ENCODE measurements at places on chromosomes 6 and 20. TPM values are rescaled to one million over a fixed set of nuclear protein-coding genes. Genes with fewer than 3 reads are reported as not detected.

- peak overlapping the region; percentile 74 for H3K27ac ChIP-seq
- peaks cover 24% of the 10 kb centered on the region for H3K4me1 ChIP-seq
- H3K27me3 ChIP-seq = no peaks in the 10 kb centered on the region
- DNase-seq = no peak
- no peaks in the 10 kb centered on the region for H3K36me3 ChIP-seq
Measured at GRCh38 chr6:146357578-146358430, 185.8 kb upstream of the RAB32 start.

GRCh38 chr20:6685181-6685582 is 82.3 kb upstream of the BMP2 start:
- no peaks in the 10 kb centered on the region for H3K36me3 ChIP-seq
- peaks cover 16% of the 10 kb centered on the region for H3K4me1 ChIP-seq
- H3K27ac ChIP-seq = no peak overlapping the region
- H3K4me3 ChIP-seq = no peak overlapping the region
- DNase-seq = no peak
- H3K27me3 ChIP-seq = no peaks in the 10 kb centered on the region

- H3K36me3 ChIP-seq = no peaks in the 10 kb centered on the region
- peaks cover 29% of the 10 kb centered on the region for H3K4me1 ChIP-seq
- H3K27me3 ChIP-seq = no peaks in the 10 kb centered on the region
- no peak overlapping the region for H3K27ac ChIP-seq
Measured at GRCh38 chr20:33578510-33578909, 83.6 kb upstream of the C20orf144 start.

- H3K4me3 ChIP-seq = no peak overlapping the region
- DNase-seq = no peak
Measured at GRCh38 chr20:15814360-15814759, 758.9 kb downstream of the KIF16B start.

DNA sequence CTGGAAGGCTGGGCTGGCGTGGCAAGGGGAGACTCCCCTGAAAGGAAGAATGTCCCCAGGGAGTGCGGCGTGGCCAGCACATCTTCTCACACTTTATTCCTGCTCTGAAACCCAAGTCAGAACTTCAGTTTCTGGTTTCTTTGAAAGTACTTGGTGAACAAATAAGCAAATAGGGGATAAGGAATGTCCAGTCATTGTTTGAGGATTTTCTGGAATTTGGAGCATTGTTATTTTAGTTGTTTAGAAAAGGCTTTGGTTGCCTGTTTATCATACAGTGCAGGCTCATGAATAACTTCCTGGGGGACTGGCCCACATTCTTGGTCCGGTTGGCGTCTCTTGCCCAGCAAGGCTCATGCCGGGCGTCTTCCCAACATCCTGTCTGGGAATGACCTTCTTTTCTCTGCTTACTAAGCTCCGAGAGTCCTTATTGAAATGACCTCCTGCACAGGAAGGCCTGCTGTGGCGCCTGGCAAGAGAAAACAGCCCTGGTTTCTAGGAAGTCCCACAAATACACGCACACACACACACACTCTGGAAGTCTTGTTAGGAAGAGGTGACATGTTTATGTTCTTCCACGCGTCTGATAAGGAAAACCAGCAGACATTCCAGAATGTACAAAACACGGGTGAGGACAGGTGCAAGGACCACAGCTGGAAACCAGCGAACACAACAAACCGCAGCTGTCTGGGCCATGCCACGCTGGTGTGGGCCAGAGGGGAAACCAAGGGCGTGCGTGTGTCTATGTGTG is 71.9 kb downstream of the TMEM170B start:
- H3K4me3 ChIP-seq = peak overlapping the region; percentile 28
- no peaks in the 10 kb centered on the region for H3K27me3 ChIP-seq
- no peak for DNase-seq

DNA sequence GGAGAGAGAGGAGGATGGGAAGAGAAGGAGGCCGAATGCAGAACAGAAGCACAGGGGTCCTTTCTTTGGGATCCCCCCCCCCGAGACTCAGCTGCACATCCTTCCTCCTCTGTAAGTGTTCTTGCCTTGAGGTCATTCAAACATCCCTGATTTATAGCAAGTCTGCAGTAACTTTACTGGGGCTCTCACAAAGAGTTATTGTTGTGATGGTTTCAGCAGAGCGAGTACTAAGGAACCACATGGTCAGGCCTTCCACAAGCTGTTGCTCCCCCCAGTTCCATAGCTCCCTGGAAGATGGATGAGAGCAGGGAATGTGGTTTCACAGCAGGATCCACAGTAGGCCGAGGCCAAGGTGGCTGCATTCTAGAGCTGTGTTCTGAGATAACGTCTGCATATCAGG is 351.4 kb upstream of the CDH4 start:
- DNase-seq = no peak
- H3K27me3 ChIP-seq = no peaks in the 10 kb centered on the region
- no peaks in the 10 kb centered on the region for H3K36me3 ChIP-seq
- H3K27ac ChIP-seq = no peak overlapping the region
- no peak overlapping the region for H3K4me3 ChIP-seq
- H3K4me1 ChIP-seq = no peaks in the 10 kb centered on the region

DNA sequence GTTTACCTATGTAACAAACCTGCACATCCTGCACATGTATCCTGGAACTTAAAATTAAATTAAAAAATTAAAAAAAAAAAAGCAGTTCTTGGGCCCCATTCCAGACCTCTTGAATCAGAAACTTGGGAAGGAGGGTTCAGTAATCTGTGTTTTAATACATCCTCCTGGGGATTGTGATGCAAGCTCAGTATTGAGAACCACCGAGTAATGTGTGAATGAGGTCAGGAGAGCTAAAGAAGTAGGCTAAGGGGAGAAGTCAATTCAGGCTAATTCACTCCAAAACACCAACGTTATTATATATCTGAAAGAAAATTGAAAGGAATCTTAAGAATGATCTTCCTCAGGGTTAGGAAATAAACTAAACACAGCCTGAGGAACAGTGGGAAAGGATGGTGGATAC is 120.4 kb downstream of the RNF144B start:
- H3K27ac ChIP-seq = no peak overlapping the region
- no peak overlapping the region for H3K4me3 ChIP-seq
- H3K36me3 ChIP-seq = no peaks in the 10 kb centered on the region
- peaks cover 37% of the 10 kb centered on the region for H3K4me1 ChIP-seq
- no peaks in the 10 kb centered on the region for H3K27me3 ChIP-seq

DNA sequence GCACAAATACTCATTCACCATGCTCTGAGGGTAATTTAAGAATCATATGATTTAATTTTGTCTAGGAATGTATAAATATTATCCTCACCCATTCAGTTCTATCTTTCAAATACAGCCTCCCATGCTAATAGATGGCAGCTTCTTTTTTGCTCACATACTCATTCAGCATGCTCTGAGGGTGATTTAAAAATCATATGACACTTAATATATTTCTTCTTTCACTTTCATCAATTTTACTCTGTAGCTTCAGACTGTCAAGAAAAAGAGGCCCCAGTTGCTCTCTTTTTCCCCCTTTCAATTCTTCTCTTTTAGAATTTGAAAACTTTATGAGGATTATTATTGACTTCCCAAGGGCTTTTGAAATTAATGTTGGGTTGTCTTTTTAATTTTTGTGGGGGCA is 161.7 kb upstream of the LAMP5 start:
- H3K27ac ChIP-seq = no peak overlapping the region
- no peak overlapping the region for H3K4me3 ChIP-seq
- H3K4me1 ChIP-seq = peaks cover 22% of the 10 kb centered on the region
- H3K27me3 ChIP-seq = no peaks in the 10 kb centered on the region
- no peak for DNase-seq

DNA sequence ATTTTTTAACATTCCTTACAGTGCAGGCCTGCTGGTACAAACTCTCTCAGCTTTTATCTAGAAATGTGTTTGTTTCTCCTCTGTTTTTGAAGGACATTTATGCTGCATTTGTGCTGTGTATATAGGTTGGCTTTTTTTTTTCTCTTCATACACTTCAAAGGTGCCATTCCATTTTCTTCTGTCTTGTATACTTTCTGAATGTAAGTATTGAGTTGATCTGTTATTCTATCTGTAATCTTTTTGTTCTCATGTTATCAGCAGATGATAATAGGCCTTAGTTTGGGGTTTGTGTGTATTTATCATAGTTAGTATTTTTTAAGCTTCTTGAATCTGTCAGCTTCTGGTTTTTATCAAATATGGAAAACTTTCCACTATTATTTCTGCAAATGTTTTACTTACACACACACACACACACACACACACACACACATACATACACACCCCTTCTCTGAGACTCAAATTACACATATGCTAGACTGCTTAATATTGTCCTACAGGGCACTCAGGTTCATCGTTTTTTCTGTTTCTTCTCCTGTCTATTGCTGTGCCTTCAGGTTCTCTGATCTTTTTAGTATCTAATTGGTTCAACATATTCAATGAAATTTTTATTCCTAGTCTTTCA is 74.6 kb downstream of the RPP40 start:
- H3K27ac ChIP-seq = peak overlapping the region; percentile 74
- peaks cover 63% of the 10 kb centered on the region for H3K4me1 ChIP-seq
- H3K36me3 ChIP-seq = no peaks in the 10 kb centered on the region
- H3K4me3 ChIP-seq = no peak overlapping the region
- DNase-seq = no peak

- H3K27ac ChIP-seq = no peak overlapping the region
- H3K36me3 ChIP-seq = no peaks in the 10 kb centered on the region
- DNase-seq = no peak
- H3K4me3 ChIP-seq = peak overlapping the region; percentile 76
- peaks cover 20% of the 10 kb centered on the region for H3K27me3 ChIP-seq
- peaks cover 6% of the 10 kb centered on the region for H3K4me1 ChIP-seq
Measured at GRCh38 chr6:104941729-104942091, 15.2 kb upstream of the LIN28B start.

GRCh38 chr20:62709537-62709905 is 885 bp downstream of the NTSR1 start:
- no peak overlapping the region for H3K27ac ChIP-seq
- H3K36me3 ChIP-seq = no peaks in the 10 kb centered on the region
- H3K4me1 ChIP-seq = peaks cover 4% of the 10 kb centered on the region
- H3K4me3 ChIP-seq = no peak overlapping the region
- DNase-seq = peak; percentile 81

GRCh38 chr6:113959235-113959634 is 11.7 kb downstream of the HDAC2 start:
- DNase-seq = no peak
- H3K27ac ChIP-seq = no peak overlapping the region
- no peak overlapping the region for H3K4me3 ChIP-seq
- H3K27me3 ChIP-seq = no peaks in the 10 kb centered on the region
- peaks cover 8% of the 10 kb centered on the region for H3K36me3 ChIP-seq
- peaks cover 37% of the 10 kb centered on the region for H3K4me1 ChIP-seq

DNA sequence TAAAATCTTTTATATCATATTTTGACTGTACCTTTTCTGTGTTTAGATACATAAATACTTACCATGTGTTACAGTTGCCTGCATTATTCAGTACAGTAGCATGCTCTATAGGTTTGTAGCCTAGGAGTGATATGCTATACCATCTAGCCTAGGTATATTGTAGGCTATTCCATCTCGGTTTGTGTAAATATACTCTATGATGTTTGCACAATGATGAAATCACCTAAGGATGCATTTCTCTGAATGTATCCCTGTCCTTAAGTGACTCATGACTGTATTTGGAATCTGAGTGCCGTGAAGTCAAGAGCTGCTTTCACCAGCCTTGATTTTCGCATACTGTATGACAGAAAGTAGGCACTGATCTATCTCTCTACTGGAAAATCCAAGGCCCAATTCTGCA is 129.9 kb downstream of the UTRN start:
- H3K36me3 ChIP-seq = peaks cover 2% of the 10 kb centered on the region
- H3K4me3 ChIP-seq = no peak overlapping the region
- no peak for DNase-seq
- H3K27ac ChIP-seq = no peak overlapping the region
- H3K4me1 ChIP-seq = peaks cover 38% of the 10 kb centered on the region

- H3K4me1 ChIP-seq = peaks cover 14% of the 10 kb centered on the region
- H3K4me3 ChIP-seq = no peak overlapping the region
- DNase-seq = no peak
- H3K27me3 ChIP-seq = no peaks in the 10 kb centered on the region
- H3K36me3 ChIP-seq = peaks cover 2% of the 10 kb centered on the region
- no peak overlapping the region for H3K27ac ChIP-seq
Measured at GRCh38 chr6:100664274-100665040, 199.7 kb upstream of the SIM1 start.

The RBM12 gene
- 66.5 TPM for total RNA-seq

The ULBP3 gene
- total RNA-seq = 6.1 TPM

The ATXN1 gene
- total RNA-seq = 65.0 TPM

The WFDC10B gene
- total RNA-seq = not detected

The ZDHHC14 gene
- 8.4 TPM for total RNA-seq

The RBM38 gene
- total RNA-seq = 12.0 TPM

The NOTCH4 gene
- 0.82 TPM for total RNA-seq

The MOXD1 gene
- total RNA-seq = 9.1 TPM

Measured in chondrocyte (in vitro differentiated cells).